AG09319 (cell line): ENCODE measurements at places on chromosomes 3 and 15.

- no peak for DNase-seq
These were observed 59.7 kb downstream of the GRIP2 start for GRCh38 chr3:14480207-14481017.

DNA sequence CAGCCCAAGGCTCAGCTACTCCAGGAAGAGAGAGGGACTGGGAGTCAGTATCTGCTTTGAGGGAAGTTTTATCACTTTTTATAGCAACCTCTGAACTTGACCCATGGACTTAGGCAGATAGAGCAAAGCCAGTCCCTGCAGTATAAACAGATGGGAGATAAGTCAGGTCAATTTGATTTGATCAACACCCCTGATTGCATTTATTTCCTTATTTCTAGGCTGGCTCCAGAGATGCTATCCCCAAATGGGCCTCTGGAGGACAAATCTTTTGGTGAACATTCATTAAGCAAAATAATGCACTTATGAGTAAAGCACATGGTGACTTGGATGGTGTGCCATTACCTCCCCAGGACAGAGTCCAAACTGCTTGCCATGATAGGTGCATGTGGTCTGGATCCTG lies 8.9 kb upstream of the IDH3A start:
- no peak for DNase-seq

DNA sequence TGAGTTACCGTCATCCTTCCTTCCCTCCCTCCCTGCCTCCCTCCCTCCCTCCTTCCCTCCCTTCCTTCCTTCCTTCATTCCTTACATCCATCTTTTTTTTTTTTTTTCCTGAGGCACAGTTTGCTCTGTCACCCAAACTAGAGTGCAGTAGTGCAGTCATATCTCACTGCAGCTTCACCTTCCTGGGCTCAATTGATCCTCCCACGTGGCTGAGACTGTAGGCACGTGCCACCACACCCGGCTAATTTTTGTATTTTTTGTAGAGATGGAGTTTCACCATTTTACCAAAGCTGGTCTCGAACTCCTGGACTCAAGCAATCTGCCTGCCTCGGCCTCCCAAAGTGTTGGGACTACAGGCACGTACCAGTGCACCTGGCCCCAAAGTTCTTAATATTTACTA lies 25.8 kb downstream of the USP3 start:
- no peak for DNase-seq

- no peak for DNase-seq
These were observed 12.3 kb upstream of the KLF15 start for GRCh38 chr3:126369490-126369889.

- no peak for DNase-seq
These were observed 739 bp downstream of the SYN2 start for GRCh38 chr3:12004741-12005513.

- peak; percentile 28 for DNase-seq
These were observed 109.9 kb downstream of the TBC1D5 start for GRCh38 chr3:17632401-17633100.

- DNase-seq = no peak
These were observed 63.5 kb upstream of the ADPGK start for GRCh38 chr15:72847033-72847432.

GRCh38 chr3:6180171-6180570 lies 680.7 kb upstream of the GRM7 start:
- no peak for DNase-seq

- DNase-seq = no peak
These were observed 58.3 kb upstream of the TFRC start for GRCh38 chr3:196140224-196140623.

DNA sequence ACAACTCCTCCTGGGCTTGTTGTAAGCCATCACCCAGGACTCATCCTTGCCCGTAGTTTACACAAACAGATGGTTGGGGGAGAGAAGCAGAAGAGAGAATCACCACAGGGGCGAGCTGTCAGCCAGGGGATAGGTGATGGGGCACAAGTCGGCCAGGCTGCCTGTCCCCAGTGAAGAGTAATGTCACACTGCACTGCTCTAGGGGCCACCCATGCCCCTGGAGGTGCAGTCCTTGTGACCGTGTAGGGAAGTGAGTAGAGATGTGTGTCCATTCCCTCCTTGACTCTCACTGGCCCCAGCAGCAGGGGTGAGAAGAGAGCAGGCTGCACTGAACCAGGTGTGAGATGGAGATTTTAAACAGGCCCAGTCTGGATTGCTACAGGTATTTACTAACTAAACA lies 17.1 kb upstream of the PRSS50 start:
- no peak for DNase-seq

DNA sequence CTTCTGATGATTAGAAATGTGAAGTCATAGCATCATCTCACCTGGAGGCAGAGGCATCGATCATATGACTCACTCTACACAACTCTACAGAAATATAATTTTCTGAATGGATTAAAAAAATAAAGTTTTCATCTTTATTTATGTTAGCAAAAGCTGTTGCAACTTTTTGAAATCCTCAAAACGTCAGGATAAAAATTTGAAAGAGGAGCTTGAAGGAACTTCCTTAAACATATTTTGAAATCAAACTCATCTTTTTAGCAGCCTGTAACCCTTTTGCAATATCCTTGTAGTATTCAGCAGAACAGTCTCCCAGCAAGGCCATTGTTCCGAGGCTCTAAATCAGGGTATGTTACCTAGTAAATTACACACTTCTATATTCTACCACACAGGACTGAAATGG lies 985.4 kb downstream of the PLOD2 start:
- DNase-seq = no peak

- no peak for DNase-seq
These were observed 39.1 kb upstream of the OSBPL11 start for GRCh38 chr3:125634336-125634950.

- DNase-seq = no peak
These were observed 26.6 kb downstream of the FBLN2 start for GRCh38 chr3:13575459-13576061.

DNA sequence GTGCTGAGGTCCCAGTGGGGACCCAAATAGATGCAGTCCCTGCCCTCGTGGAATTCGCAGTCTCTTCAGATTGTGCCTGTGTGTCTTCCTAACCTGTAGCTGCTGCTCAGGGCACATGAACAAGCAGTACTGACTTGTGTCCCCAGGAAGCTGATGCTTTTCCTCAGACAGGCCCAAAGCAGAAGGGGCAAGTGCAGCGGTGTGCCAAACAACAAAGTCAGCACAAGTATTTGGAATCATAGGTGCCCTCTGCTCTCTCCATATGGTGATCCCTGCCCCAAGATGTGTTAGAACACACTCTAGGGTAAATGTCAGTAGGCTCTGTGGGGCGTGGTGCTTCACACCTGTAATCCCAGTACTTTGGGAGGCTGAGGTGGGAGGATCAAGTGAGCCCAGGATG lies 21.9 kb downstream of the BHLHE40 start:
- no peak for DNase-seq

DNA sequence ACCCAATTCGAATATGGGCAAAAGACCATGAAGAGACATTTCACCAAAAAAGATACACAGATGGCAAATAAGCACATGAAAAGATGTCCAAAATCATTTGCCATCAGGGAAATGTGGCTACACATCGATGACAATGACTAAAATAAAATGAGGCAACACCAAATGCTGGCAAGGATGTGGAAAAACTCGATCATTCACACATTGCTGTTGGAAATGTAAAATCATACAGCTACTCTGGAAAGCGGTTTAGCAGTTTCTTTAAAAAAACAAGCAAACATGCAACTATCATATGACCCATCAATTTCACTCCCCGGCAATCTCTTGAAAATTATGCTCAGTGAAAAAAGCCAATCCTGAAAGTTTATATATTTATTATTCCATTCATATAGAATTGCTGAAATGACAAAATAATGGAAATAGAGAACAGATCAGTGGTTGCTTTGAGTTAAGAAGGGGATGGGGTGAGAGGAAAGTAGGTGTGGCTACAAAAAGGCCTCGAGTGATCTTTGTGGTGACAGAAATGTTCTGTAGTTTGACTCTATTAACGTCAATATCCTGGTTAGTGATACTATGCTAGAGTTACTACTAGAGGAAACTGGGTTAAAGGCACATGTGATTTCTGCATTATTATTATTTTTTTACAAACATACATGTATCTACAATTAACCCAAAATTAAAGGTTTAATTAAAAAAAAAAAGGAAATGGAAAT lies 45.0 kb downstream of the DLG1 start:
- DNase-seq = no peak

GRCh38 chr3:69288161-69288895 lies 97.6 kb downstream of the FRMD4B start:
- DNase-seq = no peak

- DNase-seq = no peak
These were observed 163.7 kb downstream of the PGPEP1L start for GRCh38 chr15:98843844-98844243.

- DNase-seq = no peak
These were observed 25.1 kb upstream of the FSTL1 start for GRCh38 chr3:120475722-120476377.

- no peak for DNase-seq
These were observed 87.8 kb downstream of the CEMIP start for GRCh38 chr15:80866936-80867335.

DNA sequence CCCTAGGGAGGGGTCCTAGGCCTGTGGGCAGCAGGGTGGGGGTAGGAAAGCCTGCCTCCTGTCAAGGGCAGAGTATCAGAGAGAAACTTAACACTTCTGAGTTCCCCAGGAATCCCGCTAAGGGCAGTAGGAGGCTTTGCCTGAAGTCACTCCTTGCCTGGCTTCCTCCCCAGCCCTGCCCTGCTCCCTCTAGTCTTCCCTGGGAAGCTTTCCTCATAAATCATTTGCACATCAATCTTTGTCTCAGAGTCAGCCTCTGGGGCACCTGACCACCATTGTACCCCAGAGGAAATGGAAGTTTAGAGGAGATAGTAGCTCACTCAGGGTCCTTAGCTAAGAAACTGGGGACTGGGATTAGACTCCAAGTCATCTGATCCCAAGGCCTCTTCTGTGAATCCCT lies 129.4 kb upstream of the TLE3 start:
- DNase-seq = no peak

GRCh38 chr3:102926618-102927017 lies 491.8 kb downstream of the ZPLD1 start:
- no peak for DNase-seq

DNA sequence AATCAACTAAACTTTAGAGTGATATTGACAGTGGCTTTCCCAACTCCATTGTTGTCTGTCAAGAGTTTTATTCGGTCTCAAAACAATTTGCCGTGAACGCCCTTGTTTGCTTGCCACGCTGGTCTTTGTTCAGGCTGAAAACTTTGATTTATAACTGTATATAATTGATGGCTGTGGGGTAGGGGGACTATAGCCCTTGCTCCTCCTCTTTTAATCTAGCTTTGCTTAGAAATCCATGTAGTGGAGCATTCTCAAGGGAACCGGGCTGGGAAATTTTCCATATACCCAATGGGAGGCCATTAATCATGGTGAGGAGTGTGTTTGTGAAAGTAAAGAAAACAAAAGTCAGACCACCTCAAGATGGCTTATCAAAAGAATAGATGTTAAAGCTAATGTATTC lies 339.8 kb upstream of the RARB start:
- DNase-seq = no peak

DNA sequence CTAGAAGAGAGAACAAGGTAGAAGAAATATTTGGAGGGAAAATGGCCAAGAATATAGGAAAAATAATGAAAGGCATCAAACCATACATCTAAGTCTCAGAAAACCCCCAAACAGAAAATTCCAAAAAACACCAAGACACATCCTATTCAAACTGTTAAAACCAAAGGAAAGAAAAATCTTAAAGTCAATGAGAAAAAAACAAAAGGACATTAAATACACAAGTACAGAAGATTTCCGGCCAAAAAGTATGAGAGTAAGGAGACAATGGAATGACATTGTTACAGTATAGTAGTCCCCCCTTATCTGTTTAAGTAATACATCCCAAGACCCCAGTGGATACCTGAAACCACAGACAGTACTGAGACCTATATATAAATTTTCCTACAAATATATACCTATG lies 18.8 kb downstream of the CLASP2 start:
- DNase-seq = no peak

GRCh38 chr3:10551821-10552630 lies 46.6 kb upstream of the ATP2B2 start:
- DNase-seq = no peak

DNA sequence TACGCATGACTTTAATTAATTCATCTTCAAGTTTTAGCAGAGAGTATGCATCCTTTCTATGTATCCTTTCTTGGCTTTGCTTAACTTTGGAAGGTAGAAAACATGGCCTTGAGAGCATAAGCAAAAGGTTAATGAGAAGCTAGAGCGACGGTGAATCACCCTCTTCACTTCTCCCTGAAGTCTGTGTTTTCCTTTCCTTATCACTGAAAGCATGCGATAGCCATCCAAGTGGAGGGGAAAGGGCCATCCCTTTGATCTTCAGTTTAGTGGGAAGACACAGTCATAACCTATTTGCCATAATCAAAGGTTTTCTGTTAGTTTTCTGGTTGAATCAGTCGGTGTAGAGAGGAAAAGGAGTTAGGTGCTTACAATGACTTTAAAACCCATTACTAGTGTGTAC lies 354.0 kb upstream of the ROBO2 start:
- no peak for DNase-seq

DNA sequence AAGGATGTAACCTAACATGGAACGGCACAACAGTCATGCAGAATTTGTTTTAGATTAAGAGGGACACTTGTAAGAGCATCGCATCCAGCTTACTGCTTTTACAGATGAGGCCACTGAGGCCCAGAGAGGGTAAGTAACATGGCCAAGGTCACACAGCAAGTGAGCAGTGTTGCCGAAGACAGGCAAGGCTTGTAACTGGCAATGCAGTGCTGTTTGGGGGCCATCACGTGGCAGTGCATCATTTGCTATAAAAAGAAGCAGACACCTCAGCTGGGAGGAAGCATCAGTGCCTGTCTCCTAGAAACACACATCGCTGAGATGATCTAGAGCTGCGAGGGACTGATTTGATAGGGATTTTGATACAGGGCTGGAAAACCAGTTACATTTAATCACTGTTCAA lies 108.2 kb upstream of the PROK2 start:
- DNase-seq = no peak

GRCh38 chr3:23587513-23587912 lies 218.2 kb upstream of the UBE2E1 start:
- DNase-seq = no peak

- no peak for DNase-seq
These were observed 65.6 kb downstream of the NIPA2 start for GRCh38 chr15:22903961-22904534.

- no peak for DNase-seq
These were observed 936.8 kb downstream of the MCTP2 start for GRCh38 chr15:95168152-95168551.

DNA sequence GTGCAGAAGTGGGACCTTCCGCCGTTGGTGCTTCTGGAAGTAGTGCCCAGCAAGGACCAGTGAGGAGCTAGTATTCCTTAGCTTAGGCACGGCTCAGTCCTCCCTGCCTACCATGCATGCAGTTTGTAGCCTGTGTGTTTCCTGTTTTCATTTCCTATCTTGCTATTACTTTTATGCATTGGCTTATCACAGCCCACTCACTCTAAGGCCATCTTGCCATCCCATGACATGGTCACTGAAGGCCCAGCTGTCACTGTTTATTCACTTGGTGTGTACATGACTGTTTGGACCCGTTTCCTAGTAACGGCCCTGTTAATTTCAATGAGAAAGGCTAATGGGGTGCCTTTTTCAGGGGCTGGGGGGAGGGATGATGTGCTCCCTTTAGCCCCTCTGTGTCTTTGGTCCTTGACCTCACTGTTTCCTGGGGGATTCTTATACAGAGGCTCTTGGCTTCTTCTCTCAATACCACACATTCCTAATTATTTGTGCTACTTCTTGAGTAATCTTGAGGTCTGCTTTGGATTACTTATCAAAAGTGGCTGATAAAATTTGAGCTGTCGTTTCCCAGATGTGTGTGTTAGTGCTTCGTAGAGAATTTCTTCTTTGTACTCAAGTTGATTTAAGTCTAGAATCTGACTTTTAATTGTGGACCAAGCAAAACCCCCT lies 24.5 kb upstream of the TRAK1 start:
- DNase-seq = no peak
